Activated naive CD4-positive, alpha-beta T cell treated with anti-CD3 and anti-CD28 coated beads for 36 hours (primary cell): ENCODE measurements at places on chromosomes 2 and 18. TPM values are rescaled to one million over a fixed set of nuclear protein-coding genes. Genes with fewer than 3 reads are reported as not detected.
A peak's percentile ranks its signal among the peaks of the same experiment; 100 is the strongest.

Gene TNFRSF11A
- total RNA-seq: 3.5 TPM

Gene ASIC4
- total RNA-seq: not detected

GRCh38 chr2:142920571-142920970 lies 43.1 kb downstream of the KYNU start:
- no peak overlapping the region for H3K4me3 ChIP-seq
- no peak for DNase-seq
- no peak overlapping the region for H3K27ac ChIP-seq
- H3K27me3 ChIP-seq: no peaks in the 10 kb centered on the region
- no peaks in the 10 kb centered on the region for H3K36me3 ChIP-seq

Gene OTOF
- total RNA-seq: 0.52 TPM

DNA sequence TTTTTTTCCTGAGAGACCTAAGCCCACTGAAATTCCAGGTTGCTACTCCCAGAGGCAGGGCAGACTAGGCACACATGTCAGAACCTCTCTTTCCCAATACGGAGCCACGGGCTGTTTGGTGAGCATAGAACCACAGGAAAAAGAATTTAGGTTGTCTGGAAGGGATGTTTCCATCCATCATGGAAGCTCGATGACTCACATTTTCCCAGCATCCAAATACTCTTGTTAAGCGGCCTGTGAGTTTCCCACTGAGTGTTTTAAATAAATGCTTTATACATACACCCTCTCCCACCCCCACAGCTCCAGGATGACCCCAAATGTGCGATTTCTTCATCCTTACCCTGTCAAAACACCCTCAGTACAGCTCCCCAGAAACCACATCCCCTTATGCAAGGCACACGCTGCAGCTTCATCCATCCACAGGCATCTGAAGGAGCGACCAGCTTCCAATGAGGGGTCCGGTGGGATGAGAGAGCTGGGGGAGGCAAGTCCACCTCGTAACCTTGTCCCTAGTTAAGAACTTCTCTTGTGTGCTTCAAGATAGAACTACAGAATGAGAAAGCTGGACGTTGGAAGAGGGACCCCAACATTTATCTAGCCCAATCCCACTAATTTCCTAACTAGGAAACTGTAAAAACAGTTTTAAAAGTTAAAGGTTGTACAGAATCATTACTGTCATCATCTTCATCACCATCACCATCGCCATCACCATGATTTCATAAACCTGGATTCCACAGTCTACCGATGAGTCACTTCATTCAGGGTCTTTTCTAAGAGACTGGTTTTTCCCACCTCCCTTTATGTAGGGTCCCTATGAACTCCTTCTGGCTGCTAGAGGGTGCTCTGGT lies 63.5 kb upstream of the FZD7 start:
- DNase-seq: no peak
- H3K27ac ChIP-seq: no peak overlapping the region
- H3K27me3 ChIP-seq: no peaks in the 10 kb centered on the region
- H3K4me1 ChIP-seq: no peaks in the 10 kb centered on the region
- no peak overlapping the region for H3K4me3 ChIP-seq

Gene NTSR2
- not detected for total RNA-seq

GRCh38 chr2:54867457-54867856 lies 144.0 kb downstream of the EML6 start:
- H3K4me1 ChIP-seq: peaks cover 14% of the 10 kb centered on the region
- H3K27ac ChIP-seq: no peak overlapping the region
- no peaks in the 10 kb centered on the region for H3K27me3 ChIP-seq
- H3K36me3 ChIP-seq: no peaks in the 10 kb centered on the region
- peak; percentile 8 for DNase-seq

GRCh38 chr2:24915796-24916195 lies 4.2 kb downstream of the ADCY3 start:
- H3K36me3 ChIP-seq: peaks cover 45% of the 10 kb centered on the region
- no peaks in the 10 kb centered on the region for H3K27me3 ChIP-seq
- peaks cover 29% of the 10 kb centered on the region for H3K4me1 ChIP-seq
- no peak overlapping the region for H3K4me3 ChIP-seq

Gene INHBB
- total RNA-seq: not detected

GRCh38 chr18:49303379-49303778 lies 157.1 kb downstream of the DYM start:
- H3K4me3 ChIP-seq: no peak overlapping the region
- H3K36me3 ChIP-seq: peaks cover 15% of the 10 kb centered on the region
- DNase-seq: no peak
- H3K27ac ChIP-seq: no peak overlapping the region
- no peaks in the 10 kb centered on the region for H3K4me1 ChIP-seq

GRCh38 chr2:176455816-176456291 lies 186.6 kb downstream of the MTX2 start:
- no peak overlapping the region for H3K27ac ChIP-seq
- H3K27me3 ChIP-seq: peaks cover 37% of the 10 kb centered on the region
- H3K36me3 ChIP-seq: no peaks in the 10 kb centered on the region
- no peak overlapping the region for H3K4me3 ChIP-seq

- H3K27me3 ChIP-seq: no peaks in the 10 kb centered on the region
- no peak for DNase-seq
- peaks cover 4% of the 10 kb centered on the region for H3K4me1 ChIP-seq
Measured at GRCh38 chr2:151765760-151766410, 31.6 kb upstream of the NEB start.

DNA sequence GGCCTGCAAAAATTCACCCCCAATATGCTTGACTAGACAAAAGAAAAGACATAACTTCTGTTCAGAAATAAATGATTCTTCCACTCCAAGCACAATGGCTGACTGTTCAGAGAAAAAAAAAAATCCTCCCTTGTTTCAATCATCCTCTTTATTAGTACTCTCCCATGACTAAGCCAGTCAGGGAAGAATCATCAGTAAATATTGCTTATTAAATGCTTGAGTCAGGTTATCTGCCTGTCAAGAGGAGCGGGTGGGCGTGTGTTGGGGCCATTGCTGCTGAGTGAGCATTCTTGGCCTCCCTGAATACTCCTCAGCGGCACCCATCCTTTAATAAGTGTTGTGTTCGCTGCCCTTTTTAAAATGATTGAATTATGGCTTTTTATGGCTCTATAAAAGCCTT lies 1334.8 kb upstream of the CELF4 start:
- H3K4me3 ChIP-seq: no peak overlapping the region
- H3K27ac ChIP-seq: no peak overlapping the region
- H3K27me3 ChIP-seq: no peaks in the 10 kb centered on the region
- no peaks in the 10 kb centered on the region for H3K36me3 ChIP-seq
- no peak for DNase-seq

- peaks cover 15% of the 10 kb centered on the region for H3K27me3 ChIP-seq
- no peaks in the 10 kb centered on the region for H3K4me1 ChIP-seq
- no peak overlapping the region for H3K4me3 ChIP-seq
- no peak overlapping the region for H3K27ac ChIP-seq
- DNase-seq: no peak
Measured at GRCh38 chr2:235195921-235196320, 244.1 kb downstream of the SH3BP4 start.

GRCh38 chr18:26091047-26091630 lies 726 bp upstream of the SS18 start:
- no peak for DNase-seq
- peak overlapping the region; percentile 93 for H3K4me3 ChIP-seq
- H3K4me1 ChIP-seq: peaks cover 30% of the 10 kb centered on the region
- peak overlapping the region; percentile 98 for H3K27ac ChIP-seq
- H3K27me3 ChIP-seq: no peaks in the 10 kb centered on the region
- H3K36me3 ChIP-seq: peaks cover 10% of the 10 kb centered on the region
